ENCODE measurements at places on chromosomes 7 and 10.
A peak's percentile ranks its signal among the peaks of the same experiment; 100 is the strongest.

GRCh38 chr10:60433684-60434083 is 44.0 kb upstream of the ANK3 start:
- DNase-seq: no peak

DNA sequence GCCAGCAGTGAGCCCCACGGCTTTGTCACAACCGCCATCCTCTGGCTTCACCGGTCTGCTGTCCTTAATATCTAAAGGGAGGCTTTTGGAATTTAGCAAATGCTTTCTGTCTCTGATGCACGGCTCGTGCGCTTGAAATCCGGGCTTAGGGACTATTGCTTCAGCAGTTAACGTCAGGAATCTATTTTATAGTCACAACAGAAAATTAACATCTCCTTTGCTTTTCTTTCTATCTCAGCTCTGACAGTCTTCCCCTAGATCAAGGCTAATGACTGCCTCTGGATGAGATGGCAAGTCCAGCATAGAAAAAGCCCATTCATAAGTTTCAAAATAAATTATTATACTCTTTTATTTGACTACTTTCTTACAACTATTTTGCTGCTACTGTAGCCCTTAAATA is 423.8 kb downstream of the GALNT17 start:
- no peak for DNase-seq

DNA sequence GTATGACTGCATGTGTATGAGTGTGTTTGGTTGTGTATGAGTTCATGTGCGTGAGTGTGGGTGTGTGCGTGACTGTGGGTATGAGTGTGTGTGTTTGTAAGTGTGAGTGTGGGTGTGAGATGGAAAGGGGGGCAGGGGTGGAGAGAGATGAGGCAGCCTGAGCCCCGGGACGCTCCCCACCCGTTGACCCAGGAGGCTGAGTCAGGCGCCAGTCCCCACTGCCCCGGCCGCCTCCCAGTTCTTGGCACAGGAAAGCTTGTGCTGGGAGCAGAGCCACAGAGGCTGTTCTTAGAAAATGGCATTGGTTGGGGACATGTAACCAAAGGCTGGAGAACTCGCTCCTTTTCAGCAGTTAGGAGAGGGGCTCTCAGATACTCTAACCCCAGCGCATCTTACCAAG is 27.8 kb upstream of the NUB1 start:
- DNase-seq: no peak

DNA sequence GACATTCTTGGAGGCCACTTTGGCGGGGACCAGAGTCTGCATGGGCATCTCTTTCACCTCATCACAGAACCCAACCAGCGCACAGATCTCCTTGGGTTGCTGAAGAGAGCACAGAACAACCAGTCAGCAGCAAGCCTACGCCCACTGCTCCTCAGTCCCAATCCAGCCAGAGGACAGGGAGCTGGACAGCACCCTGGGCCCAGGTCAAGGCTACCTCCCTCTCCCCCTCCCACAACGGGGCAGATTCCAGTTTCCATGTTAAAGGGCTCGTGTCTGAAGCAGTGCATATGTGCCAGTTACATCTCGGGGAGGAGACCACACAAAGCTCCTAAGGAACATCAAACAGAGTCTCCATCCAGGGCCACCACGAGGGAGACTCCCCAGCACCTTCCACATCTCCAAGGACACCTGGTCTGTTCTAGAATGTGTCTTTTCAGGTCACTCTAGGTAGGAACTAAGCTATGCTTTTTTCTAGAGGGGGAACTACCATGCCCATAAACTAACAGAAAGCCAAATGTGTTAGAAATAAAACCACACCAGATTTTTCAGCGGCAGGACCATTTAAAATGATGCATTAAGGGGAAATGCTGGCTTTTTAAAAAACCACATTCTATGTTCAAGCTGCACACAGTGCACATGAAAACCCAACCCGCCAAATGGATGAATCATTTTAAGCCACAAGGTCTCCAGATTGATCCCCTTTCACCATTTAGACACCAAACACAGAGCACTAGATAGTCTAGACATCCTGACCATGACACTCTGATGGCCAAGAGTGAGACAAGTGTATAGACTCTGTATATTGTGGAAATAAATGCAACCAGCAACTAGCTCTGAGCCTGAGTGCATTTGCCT is 28.9 kb downstream of the PSAP start:
- no peak for DNase-seq

DNA sequence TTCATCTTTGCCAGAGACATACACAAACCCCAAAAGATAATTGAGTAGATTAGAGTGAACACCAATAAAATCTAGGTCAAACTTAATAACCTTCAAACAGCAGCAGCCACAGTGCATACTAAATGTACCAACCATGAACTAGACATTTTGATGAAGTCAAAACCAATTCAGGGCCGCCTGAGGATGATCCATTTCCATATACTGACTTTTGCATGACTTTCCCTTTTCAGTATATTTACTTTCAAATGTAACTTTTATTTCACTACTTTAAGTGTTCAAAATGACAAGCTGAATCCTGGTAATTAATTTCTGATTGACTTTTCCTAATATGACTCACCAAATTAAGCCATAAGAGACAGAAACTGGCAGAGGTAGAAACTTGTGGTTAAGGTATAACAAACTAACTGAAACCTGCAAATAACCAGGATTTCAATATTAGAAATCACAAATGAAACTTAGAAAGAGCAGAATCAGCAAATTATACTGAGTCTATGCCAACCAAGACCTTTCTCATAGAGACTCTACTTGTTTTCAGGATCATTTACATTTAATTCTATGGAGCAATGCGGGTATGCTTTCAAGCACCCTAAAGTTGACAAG is 171.9 kb upstream of the LRRN3 start:
- no peak for DNase-seq

- DNase-seq: no peak
Measured at GRCh38 chr7:77862691-77863090, 64.1 kb downstream of the PHTF2 start.

GRCh38 chr10:78616125-78616695 is 452.6 kb upstream of the ZMIZ1 start:
- DNase-seq: no peak

DNA sequence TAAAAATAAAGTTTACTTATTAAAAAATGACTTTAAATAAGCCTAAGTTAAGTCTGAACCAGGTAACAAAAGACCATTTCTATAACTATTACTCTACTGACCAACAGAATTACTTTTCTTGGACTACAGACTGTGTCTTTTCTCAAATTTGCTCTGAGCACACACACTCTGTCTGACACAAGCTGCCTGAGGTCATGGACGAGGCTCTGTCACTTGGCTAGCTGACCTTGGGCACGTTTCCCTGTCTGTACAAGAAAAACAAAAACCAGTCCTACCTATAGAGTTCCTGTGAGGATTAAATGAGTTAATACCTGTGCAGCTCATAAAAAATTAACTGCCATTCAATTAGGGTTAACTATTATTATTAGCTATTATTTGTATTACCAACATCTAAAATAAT is 22.9 kb downstream of the ATE1 start:
- no peak for DNase-seq

DNA sequence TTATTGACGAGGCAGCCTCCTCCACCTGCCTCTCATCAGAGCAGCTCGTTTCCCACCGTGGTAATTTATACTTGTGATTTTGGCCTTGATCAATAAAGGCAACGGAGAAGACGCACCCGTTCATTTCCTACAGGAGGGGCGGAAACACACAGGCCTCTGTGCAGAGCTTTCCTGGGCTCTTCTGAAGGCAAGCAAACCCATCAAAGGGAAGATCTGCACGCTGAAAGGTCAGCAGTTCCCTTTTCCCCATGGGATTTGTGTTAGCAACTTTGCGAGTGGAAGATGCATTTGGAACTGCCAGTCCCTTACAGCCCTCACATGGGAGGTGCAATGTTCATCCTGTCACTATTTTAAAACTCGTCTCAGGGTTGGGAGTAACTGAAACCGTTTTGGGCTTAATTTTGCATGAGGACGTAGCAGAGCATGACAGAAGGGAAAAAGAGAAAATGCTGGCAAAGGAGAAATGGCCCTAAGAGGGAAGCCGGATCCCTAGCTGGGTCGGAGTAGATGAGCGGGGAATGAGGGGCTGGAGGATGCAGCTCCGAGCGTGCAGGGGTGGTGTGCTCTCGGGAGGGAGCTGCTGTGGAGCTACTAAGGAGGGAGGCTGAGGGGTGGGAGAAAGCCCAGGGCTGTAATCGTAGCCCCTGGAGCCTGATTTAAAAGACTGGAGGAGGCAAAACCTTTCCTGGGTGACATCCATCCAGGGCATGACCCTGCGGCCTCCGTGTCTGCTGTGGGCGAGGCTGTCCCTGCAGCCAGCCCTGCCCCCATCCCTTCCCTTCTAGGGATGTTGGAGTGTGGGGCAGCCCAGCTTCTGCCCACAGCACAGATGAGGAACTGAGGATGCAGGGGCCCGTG is 111.1 kb upstream of the FAM20C start:
- DNase-seq: no peak

DNA sequence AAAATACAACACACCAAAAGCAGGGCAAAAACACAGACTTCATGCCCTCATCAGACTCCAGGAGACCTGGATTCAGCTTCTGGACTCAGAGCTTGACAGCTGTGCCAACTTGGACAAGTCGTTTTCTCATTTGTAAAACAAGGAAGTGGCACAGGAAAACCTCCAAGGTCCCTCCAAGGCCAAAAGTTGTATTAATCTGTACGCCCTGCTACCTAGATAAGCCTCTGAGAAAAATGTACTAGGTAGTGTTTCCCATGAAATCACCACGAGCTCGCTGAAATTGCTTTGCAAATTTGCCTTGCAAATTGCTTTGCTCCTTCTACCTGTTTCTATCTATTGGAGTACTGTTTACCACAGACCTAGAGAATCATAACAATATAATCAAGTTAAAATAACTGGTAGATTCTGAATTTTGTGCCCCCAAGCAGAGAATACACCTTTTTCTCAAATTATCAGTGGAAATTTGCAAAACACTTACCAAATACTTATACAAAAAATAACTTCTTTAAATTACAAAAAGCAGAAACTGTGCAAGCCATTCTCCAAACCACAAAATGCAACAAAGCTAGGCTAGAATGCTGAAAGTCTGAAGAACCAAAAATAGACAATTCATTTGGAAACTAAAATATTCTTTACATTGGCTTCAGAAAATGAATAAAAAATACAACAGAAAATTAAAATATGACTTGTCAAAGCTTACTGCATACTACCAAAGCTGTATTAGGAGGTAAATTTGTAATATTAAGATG is 158.1 kb upstream of the CHST15 start:
- no peak for DNase-seq

DNA sequence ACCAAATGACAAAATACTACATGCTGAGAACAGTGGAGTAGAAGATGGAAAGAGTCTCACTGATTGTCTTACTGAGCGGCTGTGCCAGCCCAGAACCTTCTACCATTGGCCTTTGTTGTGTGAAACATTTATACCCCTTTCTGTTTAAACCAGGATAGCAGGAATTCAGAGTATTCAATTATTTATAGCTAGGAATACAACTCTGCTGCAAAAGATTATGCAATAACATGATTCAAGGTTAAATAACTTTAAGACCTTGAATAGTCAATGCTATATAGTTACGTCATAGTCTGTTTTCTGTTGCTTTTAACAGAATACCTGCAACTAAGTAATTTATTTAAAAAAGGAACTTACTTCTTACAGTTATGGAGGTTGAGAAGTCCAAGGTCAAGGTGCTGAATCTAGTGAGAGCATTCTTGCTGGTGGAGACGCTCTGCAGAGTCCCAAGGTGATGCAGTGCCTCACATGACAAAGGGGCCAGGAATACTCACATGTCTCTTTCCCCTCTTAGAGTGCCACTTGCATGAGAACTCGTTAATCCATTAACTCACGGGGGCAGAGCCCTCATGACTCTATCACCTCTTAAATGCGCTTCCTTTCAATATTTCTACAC is 371.8 kb downstream of the MDFIC start:
- DNase-seq: no peak

- no peak for DNase-seq
Measured at GRCh38 chr10:129755621-129756020, 208.5 kb downstream of the EBF3 start.

GRCh38 chr10:84543948-84544347 is 215.6 kb downstream of the CCSER2 start:
- DNase-seq: no peak

DNA sequence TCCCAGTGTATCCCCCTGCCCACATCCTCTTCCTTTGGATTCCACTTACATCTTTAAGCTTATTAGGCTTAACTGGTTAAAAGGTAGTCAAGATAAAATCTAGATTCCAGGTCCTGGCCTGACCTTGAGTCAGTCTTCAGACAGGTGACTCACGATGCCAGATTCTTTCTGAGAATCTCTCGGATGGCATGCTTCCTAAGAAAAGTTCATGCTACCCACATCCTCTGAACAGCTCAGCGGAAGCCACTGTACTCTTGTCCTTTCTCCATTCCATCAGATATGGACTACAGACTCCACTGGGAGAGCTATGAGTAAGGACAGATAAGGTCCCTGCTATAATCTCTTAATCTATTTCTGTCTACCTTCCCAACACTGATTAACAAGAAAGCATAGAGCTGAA is 43.4 kb downstream of the DNMBP start:
- no peak for DNase-seq

- no peak for DNase-seq
Measured at GRCh38 chr7:14765731-14766130, 136.8 kb downstream of the DGKB start.

- no peak for DNase-seq
Measured at GRCh38 chr10:62506371-62506770, 132.2 kb downstream of the ZNF365 start.

DNA sequence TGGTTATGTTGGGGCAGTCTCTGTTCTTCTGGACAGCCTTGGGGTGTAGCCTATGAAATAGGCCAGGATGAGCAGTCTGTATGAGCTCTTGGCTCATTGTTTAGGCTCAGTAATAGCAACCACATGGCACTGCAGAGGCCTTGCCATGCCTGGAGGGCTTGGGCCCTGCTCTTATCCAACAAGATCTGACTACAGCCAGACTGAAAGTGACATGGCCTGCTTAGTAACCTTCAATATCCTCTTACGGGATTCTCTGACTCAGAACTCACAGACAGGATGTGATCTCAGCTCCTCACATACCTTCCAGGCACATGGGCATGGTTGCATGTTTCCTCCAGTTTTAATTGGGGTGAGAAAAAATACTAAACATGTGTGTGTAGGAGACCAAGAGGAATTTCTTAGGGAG is 289.3 kb downstream of the PTEN start:
- peak; percentile 41 for DNase-seq

GRCh38 chr10:110498982-110499795 is 1.5 kb downstream of the DUSP5 start:
- peak; percentile 37 for DNase-seq

DNA sequence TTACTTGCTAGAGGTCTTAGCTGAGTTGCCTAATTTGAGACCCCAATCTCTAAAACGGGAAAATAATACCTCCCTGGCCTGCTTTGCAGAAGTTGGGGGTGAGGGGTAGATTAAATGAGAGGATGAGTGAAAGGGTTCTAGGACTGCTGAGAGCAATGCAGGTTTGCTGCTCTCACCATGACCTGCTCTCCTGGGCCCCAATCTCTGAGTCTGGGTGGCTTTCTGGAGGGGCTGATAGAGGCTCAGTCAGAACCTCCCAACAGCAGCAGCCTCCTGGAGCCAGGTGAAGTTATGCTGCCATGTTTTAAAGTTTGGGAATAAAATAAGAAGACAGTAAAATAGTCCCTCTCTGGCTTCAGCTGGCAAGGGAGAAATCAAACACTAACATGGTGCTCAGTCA is 7.3 kb downstream of the UROS start:
- DNase-seq: no peak
